ENCODE measurements at places on chromosomes 3 and 15. TPM values are rescaled to one million over a fixed set of nuclear protein-coding genes. Genes with fewer than 3 reads are reported as not detected.

Gene IL17RE
- polyA plus RNA-seq, result 45.6 TPM

Gene KBTBD13
- 0.03 TPM for polyA plus RNA-seq

Gene SPINK8
- not detected for polyA plus RNA-seq

Gene TNNC1
- 9.6 TPM for polyA plus RNA-seq

Gene CCDC71
- polyA plus RNA-seq, result 24.2 TPM

Gene U2SURP
- polyA plus RNA-seq, result 20.0 TPM

Gene ARID3B
- 5.4 TPM for polyA plus RNA-seq

Gene SCAANT1
- polyA plus RNA-seq, result not detected

Gene SH3GL3
- 0.16 TPM for polyA plus RNA-seq

Gene UBAP1L
- polyA plus RNA-seq, result 4.2 TPM

DNA sequence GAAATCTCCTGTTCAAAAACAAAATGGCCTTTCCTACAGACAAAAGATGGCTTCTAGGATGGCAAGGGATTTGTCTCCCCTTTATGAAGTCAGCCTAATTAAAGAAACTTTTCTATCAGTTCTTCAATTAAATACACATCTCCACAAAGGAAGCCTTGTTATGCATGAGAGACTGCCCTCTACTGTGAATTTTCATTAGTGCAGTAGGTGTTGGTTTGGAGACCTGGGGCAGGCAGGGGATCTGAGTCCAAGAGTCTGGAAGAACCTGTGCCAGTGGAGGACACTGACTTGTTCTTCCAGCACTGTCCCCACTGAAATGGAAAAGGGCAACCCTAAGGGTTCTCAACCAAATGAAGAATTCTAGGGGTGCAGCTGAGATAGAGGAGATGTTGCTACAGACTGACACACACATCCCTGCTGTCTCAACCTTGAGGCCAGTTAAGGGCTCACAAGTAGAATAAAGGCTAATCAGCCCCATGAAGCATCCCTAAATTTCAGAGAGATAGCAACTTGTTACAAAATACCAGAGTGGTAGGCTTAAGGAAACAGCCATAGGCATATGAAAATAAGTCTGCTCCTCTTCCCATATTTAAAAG is 174.0 kb upstream of the PRICKLE2 start:
- no peak overlapping the region for H3K4me3 ChIP-seq
- no peak overlapping the region for H3K27ac ChIP-seq
- H3K27me3 ChIP-seq, result no peaks in the 10 kb centered on the region
- H3K36me3 ChIP-seq, result no peaks in the 10 kb centered on the region
- peak; percentile 64 for DNase-seq

- DNase-seq, result no peak
- H3K27me3 ChIP-seq, result no peaks in the 10 kb centered on the region
- no peak overlapping the region for H3K4me3 ChIP-seq
- H3K36me3 ChIP-seq, result peaks cover 6% of the 10 kb centered on the region
- H3K4me1 ChIP-seq, result peaks cover 2% of the 10 kb centered on the region
Measured at GRCh38 chr3:51686512-51687215, 15.6 kb downstream of the TEX264 start.

- no peak overlapping the region for H3K27ac ChIP-seq
- H3K36me3 ChIP-seq, result peaks cover 6% of the 10 kb centered on the region
- no peak for DNase-seq
- H3K4me3 ChIP-seq, result no peak overlapping the region
Measured at GRCh38 chr3:5123937-5124336, 1.8 kb downstream of the ARL8B start.

DNA sequence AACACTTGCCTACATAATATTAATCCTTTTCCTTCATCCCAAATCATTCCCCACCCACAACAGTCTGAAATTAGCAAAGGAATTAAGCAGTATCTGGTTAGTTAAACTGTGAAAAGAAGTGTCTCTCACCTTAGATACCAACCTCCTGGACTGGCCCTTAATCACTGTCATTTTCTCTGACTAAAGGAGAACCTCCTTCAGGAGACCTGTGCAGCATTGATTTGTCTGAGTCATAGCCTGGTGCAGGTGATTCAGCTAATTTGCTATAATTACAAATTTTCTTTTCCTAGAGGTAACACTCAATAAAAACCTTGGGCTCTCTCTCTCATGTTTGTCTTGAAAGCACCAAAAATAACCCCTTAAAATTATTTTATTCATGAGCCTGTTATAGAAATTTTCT is 279.8 kb upstream of the SEMA6D start:
- no peaks in the 10 kb centered on the region for H3K36me3 ChIP-seq
- no peak overlapping the region for H3K4me3 ChIP-seq
- DNase-seq, result peak; percentile 15

DNA sequence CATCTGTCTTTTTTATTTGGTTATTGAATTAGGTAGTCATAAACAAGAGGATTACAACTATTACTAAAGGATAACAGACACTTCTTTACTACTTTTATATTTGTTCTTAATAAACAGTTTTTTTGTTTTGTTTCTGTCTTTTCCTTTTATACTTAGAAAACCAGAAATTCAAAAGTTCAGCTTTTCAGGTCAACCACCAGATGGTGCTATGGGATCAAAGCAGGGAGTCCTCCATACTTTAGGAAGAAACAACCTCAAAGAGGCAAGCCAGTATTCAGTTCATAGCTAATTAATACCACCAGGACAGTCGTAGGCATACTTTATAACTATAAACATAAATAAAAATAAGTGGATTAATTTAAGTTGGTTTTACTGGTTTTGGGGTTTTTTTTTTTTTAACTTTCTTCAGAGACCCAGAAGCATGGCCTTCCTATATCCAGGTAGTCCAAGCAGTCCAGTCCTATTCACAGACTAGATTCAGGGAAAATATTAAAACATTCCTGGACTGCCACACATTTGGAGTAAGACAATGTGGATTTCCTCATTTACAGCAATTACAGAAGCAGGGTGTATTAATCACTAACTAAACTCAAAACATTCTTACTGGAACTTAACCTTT is 16.0 kb upstream of the EID1 start:
- H3K4me3 ChIP-seq, result no peak overlapping the region
- no peaks in the 10 kb centered on the region for H3K36me3 ChIP-seq
- no peaks in the 10 kb centered on the region for H3K27me3 ChIP-seq
- no peaks in the 10 kb centered on the region for H3K4me1 ChIP-seq

DNA sequence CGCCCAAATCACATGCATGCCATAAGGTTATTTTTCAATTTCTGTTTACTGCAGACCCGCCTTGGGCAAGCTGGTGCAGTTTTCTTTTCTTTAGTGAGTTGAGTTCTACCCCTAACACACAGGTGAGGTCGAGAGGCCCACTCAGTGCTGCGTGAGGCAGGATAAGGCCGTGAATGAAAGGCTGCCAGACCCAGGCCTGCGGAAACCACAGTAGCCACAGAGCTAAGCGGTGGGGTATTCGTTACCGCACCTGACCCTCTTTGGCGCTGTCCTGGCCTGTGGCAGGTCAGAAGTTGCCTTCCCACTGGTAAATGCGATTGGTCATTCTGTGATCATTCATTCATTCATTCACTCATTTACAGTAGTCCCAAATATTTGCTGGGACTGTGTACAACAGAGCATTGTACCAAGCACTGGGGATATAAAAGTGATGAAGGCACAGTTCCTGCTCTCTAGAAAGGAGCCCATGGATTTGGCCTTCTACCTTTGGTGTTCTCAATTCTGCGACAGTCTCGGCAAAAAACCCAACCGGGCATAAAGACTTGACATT is 144.8 kb downstream of the XXYLT1 start:
- no peak overlapping the region for H3K27ac ChIP-seq
- no peaks in the 10 kb centered on the region for H3K27me3 ChIP-seq
- H3K4me3 ChIP-seq, result no peak overlapping the region
- no peaks in the 10 kb centered on the region for H3K36me3 ChIP-seq
- no peaks in the 10 kb centered on the region for H3K4me1 ChIP-seq

- H3K4me3 ChIP-seq, result no peak overlapping the region
- H3K27ac ChIP-seq, result peak overlapping the region; percentile 82
- no peaks in the 10 kb centered on the region for H3K36me3 ChIP-seq
- DNase-seq, result peak; percentile 73
- H3K27me3 ChIP-seq, result no peaks in the 10 kb centered on the region
- H3K4me1 ChIP-seq, result no peaks in the 10 kb centered on the region
Measured at GRCh38 chr3:115099986-115100571, 47.0 kb downstream of the ZBTB20 start.

- no peak overlapping the region for H3K27ac ChIP-seq
- H3K4me1 ChIP-seq, result peaks cover 2% of the 10 kb centered on the region
- H3K27me3 ChIP-seq, result no peaks in the 10 kb centered on the region
- peak; percentile 50 for DNase-seq
Measured at GRCh38 chr15:64209680-64210334, 47.0 kb upstream of the PPIB start.

DNA sequence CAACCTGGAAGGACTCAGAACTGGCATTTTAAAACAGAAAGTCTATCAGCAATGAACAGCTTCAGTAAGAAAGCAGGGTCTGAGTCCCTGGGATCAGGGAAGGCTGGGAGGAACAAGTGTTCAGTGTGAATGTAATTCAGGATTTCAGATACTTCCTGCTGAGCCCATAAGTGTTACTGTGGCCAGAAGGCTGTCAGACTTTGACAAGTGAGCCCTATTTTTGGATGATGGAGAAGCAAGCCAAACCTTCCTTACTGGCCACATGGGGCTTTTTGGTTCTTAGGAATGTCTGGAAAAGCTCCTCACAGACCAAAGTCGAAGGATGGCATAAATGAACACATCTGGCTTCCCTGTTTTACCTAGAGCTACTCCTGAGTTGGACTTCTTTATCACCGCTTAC is 157.2 kb downstream of the BBX start:
- no peak for DNase-seq
- no peak overlapping the region for H3K27ac ChIP-seq
- no peaks in the 10 kb centered on the region for H3K27me3 ChIP-seq
- no peaks in the 10 kb centered on the region for H3K36me3 ChIP-seq
- H3K4me3 ChIP-seq, result no peak overlapping the region

DNA sequence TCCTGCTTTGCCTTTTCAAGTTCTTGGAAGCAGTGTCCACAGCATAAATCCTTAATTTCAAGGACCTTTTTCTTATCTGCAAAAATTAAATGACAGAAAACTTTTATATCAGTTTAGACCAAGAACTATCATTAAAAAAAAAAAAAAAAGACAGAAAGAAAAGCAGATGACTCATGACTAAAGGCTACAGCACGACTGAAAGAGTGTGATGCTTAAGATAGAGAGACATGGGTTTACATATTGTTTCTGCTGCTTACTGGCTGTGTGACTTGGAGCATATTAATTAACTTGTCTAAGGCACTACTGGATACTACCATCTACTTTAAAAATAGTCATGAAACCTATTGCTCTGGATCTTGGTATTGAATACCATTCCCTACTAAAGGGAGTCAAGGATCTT is 62.3 kb downstream of the CEP152 start:
- DNase-seq, result no peak
- no peaks in the 10 kb centered on the region for H3K27me3 ChIP-seq
- H3K4me3 ChIP-seq, result no peak overlapping the region
- H3K4me1 ChIP-seq, result no peaks in the 10 kb centered on the region
- H3K27ac ChIP-seq, result no peak overlapping the region

DNA sequence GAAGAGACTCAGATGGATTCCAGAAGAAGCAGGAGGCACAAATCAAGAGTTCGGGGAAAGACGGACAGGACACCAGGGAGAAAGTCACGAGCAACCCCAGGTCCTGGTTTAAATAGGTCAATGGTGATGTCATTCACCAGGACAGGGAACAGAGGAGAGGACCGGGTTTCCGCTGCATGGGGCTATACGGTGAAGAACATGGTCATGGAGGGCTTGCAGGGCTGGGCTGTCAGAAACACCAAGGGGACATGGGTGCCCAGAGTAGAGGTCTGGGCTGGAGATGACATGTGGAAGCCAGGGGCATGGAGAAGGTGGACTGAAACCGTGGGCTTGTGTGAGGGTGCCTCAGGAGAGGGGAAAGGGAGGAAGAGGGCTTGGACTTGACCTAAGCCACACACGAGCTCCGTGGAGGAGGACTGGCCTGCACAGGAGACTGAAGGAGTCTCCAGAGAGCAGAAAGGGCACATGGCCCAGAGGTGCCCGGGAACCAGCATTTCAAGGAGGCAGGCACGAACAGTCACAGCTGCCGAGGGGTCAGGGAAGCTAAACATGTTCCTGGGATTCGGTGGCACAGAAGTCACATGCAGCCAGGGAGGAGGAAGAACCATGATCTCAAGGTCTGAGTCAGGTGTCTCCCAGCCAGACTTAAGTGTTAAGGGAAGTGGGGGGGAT is 54.2 kb upstream of the RPL32 start:
- H3K27ac ChIP-seq, result no peak overlapping the region
- no peak overlapping the region for H3K4me3 ChIP-seq
- peaks cover 19% of the 10 kb centered on the region for H3K36me3 ChIP-seq
- no peaks in the 10 kb centered on the region for H3K4me1 ChIP-seq

GRCh38 chr3:13026534-13026933 is 46.7 kb downstream of the IQSEC1 start:
- H3K4me3 ChIP-seq, result no peak overlapping the region
- H3K27me3 ChIP-seq, result peaks cover 7% of the 10 kb centered on the region
- DNase-seq, result no peak
- H3K27ac ChIP-seq, result no peak overlapping the region
- no peaks in the 10 kb centered on the region for H3K4me1 ChIP-seq
- no peaks in the 10 kb centered on the region for H3K36me3 ChIP-seq

- H3K36me3 ChIP-seq, result no peaks in the 10 kb centered on the region
- H3K27me3 ChIP-seq, result no peaks in the 10 kb centered on the region
- H3K4me3 ChIP-seq, result no peak overlapping the region
- no peak overlapping the region for H3K27ac ChIP-seq
- no peak for DNase-seq
Measured at GRCh38 chr3:101478980-101479379, 34.0 kb downstream of the SENP7 start.

- peak; percentile 35 for DNase-seq
- H3K27me3 ChIP-seq, result no peaks in the 10 kb centered on the region
- no peaks in the 10 kb centered on the region for H3K36me3 ChIP-seq
- no peak overlapping the region for H3K4me3 ChIP-seq
- no peak overlapping the region for H3K27ac ChIP-seq
Measured at GRCh38 chr3:167740961-167741587, 5.6 kb downstream of the SERPINI1 start.

GRCh38 chr3:138381950-138382715 is 33.8 kb downstream of the MRAS start:
- H3K4me3 ChIP-seq, result no peak overlapping the region
- peak; percentile 10 for DNase-seq
- no peak overlapping the region for H3K27ac ChIP-seq
- H3K4me1 ChIP-seq, result no peaks in the 10 kb centered on the region
- H3K27me3 ChIP-seq, result no peaks in the 10 kb centered on the region

GRCh38 chr3:32175607-32176197 is 62.8 kb upstream of the CMTM8 start:
- no peaks in the 10 kb centered on the region for H3K27me3 ChIP-seq
- peaks cover under 1% of the 10 kb centered on the region for H3K36me3 ChIP-seq
- H3K4me1 ChIP-seq, result no peaks in the 10 kb centered on the region
- H3K4me3 ChIP-seq, result no peak overlapping the region
- H3K27ac ChIP-seq, result no peak overlapping the region

DNA sequence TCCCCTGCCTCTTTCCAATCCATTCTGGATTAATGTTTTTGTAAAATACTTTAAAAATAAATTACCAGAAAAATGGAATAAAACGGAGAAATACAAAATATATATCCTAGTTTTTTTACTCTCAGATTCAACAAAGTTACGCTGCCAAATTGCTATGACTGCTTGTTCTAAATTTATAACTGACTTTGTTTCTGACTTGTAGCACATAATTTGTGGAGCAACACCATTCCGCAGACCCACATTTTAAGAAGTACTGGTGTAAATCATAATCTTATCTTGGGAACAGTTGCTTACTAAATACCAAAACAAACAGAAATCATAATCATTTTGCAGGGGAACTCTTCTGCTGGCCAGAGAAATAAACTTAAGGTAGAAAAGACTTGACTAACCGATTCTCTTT is 339.4 kb upstream of the CBLB start:
- H3K4me3 ChIP-seq, result no peak overlapping the region
- no peak for DNase-seq

GRCh38 chr15:43771816-43772215 is 5.0 kb downstream of the ELL3 start:
- peak; percentile 63 for DNase-seq
- H3K36me3 ChIP-seq, result peaks cover 33% of the 10 kb centered on the region
- no peaks in the 10 kb centered on the region for H3K27me3 ChIP-seq
- peak overlapping the region; percentile 3 for H3K27ac ChIP-seq

Data from small intestine (tissue), 16 donors.